Stimulated activated CD4-positive, alpha-beta T cell treated with anti-CD3 and anti-CD28 coated beads, Interleukin-12 subunit alpha, Interleukin-12 subunit beta, amount 100 ng/mL, for 24 hours (primary cell): ENCODE measurements at places on chromosomes 4 and X.
A peak's percentile ranks its signal among the peaks of the same experiment; 100 is the strongest.

GRCh38 chr4:76504613-76505465 lies 69.8 kb downstream of the SHROOM3 start:
- no peak for DNase-seq

GRCh38 chrX:145464650-145465049 lies 217.3 kb downstream of the SPANXN1 start:
- no peak for DNase-seq

- no peak for DNase-seq
Observed at GRCh38 chr4:145931403-145931802, 7.2 kb downstream of the ZNF827 start.

DNA sequence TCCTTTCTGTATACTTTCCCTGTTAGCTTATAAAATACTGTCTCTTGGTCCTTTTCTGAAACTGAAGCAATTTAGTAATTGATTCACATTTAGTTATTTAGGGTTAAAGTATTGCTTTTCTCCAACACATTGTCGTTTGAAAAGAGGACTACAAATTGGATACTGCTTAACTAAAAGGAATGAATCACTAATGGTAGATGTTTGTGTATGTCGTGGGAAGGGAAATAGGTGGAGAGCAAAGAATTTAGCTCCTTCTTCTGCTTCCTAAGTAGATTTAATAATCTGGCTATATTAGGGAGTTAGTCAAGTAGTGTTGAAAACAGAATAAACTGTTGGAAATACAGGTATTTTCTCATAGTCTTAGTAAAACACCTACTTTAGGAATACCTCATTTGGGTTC lies 27.9 kb downstream of the SLAIN2 start:
- no peak for DNase-seq

DNA sequence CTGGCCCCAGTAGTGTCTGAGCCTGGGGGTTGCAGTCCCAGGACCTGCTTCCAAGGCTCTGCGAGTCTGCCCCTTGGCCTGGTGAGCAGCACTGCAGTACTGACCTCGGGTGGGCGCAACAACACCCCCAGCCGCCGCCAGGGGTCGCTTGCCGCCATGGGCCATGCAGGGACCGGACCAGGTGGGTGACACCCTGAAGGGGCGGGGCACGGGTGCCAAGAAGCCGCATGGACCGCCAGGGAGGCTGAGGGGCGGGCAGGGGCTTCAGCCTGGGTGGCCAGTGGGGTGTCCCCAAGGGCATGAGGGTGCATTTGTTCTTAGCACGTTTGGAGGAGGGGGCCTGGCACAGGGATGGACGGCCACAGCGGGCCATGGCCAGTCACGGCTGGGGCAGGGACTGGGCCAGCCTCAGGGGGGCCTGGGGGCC lies 25.0 kb downstream of the TACC3 start:
- DNase-seq, result peak; percentile 82

- no peak for DNase-seq
Observed at GRCh38 chrX:68808686-68809357, 20.0 kb upstream of the EFNB1 start.

DNA sequence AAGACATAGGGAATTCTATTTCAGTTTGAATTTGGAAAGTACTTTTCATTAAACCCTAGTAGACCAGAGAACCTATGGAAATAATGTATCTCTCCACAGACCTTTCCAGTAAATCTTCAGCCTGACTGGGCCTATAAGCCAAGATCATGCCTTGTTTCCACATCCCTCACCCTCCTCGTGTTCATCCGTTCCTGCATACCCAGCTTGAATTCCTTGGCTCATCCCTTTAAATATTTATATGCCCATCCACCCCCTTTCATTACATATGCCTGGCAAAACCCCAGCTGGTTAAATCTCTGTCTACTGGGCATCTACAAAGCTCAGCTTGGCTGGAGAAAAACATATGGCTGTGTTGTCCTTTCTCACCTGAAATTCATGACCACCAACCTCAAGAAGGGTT lies 32.4 kb downstream of the SLC2A9 start:
- DNase-seq, result no peak

DNA sequence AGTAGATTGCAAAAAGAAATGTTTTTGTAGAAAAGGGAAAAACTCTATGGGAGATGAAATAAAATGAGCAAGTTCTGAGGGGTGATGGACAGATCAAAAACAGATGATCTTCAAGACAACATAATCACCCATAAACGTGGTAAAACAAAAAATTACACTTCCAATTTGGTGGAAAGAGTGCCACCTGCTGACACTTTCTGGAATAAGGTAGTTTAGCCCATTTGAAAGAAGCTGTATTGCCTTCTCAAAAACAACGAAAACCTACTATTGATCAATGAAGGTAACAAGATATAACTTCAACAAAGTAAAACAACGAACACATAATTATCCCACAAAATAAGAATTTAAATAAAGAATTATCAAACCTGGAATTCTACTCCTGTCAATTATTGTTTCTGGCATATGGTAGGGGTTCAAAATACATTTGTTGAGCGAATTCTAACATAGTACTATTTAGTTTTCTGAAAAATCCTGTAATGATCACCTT lies 2.5 kb downstream of the COQ2 start:
- DNase-seq, result peak; percentile 30
